SHP77 (cell line): ENCODE measurements at places on chromosomes 7 and 10.

DNA sequence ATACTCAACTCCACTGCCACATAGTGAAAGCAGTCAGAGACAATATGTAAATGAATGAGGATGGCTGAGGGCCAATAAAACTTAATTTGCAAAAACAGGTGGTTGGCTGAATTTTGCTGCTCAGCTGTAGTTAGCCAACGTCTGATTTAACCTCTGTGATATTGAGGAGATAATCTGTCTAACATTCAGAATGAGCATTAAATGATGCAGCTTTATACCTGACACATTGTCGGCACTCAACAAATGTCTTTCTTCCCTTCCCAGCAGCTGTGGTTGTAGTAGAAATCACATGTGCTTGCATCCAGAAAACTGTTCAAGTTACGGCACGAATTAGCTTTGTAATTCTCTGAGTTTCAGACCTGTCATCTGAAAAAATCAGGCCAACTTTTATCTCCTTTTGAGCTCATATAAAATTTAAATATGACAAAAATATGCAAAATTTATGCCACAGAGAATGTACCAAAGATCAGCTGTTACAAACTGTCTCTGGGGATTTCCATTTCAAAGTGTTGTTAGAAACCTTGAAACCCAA, 1239.7 kb downstream of the GATA3 start:
- no peak for DNase-seq

DNA sequence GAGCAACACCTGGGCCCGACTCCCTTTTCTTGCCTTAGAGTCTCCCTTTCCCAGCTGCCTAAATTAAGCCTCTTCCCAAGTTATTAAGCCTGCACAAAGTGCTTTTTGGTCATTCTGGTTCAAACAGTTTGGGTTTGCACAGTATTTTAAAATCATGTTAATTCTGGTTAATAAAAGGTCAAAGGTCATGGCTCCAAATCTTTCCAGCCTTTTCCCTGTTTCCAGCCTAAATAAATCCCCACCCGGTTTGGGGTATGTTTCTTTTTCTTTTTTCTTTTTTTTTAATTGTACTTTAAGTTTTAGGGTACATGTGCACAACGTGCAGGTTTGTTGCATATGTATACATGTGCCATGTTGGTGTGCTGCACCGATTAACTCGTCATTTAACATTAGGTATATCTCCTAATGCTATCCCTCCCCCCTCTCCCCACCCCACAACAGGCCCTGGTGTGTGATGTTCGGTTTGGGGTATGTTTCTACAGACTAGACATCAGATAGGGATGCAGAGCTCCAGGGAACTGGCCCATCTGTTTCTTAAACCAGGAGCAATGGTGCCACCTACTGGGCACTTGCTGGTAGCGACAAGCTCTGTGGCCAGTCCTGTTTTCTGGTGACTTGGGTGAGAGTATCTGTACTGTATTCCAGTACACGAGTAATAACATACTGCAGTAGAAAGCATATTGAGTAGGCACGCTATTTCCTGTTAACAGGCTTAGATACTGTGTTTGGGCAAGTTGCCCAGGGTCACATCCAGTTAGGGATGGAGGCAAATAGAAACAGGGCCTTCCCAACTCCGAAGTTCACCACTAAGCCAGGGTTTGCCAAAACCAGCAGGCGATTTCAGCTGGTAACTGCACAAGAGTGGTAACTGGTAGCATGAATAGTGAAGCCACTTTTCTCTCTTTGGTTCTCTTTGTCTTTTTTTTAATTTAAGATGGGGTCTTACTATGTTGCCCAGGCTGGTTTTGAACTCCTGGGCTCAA, 60.6 kb upstream of the TRIM8 start:
- peak; percentile 82 for DNase-seq

- DNase-seq = no peak
Measured at GRCh38 chr10:8794860-8795259, 740.4 kb downstream of the GATA3 start.

DNA sequence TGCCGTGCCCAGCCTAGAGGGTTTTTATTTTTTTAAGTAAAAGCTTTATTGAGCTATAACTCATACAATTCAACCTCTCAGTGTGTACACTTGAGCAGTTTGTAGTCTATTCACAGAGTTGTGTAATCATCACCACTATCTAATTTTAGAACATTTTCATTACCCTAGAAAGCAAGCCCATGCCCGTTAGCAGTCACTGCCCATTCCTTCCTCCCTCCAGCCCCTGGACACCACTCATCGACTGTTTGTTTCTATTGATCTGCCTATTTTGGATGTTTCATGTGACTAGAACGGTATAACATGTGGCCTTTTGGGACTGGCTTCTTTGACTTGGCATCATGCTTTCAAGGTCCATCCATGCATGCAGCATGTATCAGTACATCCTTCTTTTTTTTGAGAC, 25.7 kb upstream of the SEC61A2 start:
- no peak for DNase-seq

DNA sequence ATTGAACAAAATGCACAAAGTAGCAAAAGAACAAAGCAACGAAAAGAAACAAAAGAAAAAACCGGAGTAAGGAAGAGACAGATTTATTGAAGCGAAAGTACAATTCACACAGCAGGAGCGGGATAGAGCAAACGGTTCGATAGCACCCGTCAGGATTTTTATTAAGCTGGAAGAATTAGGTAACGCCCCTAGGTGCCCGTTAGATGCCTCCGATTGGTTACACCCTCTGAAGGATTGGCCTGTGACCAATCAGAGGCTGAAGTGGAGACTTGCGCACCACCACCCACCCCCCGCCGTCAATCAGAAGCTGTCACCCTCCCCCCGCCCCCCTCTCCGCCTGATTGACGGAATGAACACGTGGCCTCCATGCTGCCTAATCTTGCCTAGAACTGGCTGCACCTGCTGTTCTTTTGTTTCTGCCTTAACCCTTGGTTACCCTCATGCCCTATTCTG, 16.8 kb downstream of the OCM2 start:
- DNase-seq = peak; percentile 87

DNA sequence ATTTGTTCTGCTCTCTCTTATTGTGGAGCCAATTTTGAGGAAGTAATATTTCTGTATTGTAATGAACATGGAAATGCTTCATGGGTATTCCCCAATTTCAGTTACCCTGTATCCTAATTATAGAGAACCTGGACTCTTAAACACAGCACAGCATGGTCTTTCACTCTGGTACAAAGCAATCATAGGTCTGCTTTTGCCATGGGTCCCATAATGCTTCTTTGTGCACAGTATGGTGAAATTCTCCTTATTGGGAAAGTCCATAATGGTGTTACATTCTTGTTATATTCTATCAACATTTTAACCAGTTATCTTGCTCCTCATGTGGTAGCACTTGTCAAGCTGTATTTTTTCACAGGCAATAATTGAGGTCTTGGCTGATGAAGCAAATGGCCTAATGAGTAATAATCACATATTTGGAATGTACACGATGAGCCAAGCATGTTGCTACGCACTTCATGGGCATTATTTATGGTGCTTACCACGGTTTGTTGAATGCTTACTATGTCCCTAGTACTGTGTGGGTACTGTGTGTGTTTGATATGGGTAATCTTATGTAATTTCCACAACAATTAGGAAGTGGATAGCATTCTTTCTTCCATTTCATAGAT, 42.9 kb downstream of the PRKG1 start:
- no peak for DNase-seq

- DNase-seq = peak; percentile 29
Measured at GRCh38 chr7:85554236-85555178, 367.7 kb upstream of the SEMA3D start.

- DNase-seq = no peak
Measured at GRCh38 chr7:6164491-6164890, 107.9 kb downstream of the CYTH3 start.

DNA sequence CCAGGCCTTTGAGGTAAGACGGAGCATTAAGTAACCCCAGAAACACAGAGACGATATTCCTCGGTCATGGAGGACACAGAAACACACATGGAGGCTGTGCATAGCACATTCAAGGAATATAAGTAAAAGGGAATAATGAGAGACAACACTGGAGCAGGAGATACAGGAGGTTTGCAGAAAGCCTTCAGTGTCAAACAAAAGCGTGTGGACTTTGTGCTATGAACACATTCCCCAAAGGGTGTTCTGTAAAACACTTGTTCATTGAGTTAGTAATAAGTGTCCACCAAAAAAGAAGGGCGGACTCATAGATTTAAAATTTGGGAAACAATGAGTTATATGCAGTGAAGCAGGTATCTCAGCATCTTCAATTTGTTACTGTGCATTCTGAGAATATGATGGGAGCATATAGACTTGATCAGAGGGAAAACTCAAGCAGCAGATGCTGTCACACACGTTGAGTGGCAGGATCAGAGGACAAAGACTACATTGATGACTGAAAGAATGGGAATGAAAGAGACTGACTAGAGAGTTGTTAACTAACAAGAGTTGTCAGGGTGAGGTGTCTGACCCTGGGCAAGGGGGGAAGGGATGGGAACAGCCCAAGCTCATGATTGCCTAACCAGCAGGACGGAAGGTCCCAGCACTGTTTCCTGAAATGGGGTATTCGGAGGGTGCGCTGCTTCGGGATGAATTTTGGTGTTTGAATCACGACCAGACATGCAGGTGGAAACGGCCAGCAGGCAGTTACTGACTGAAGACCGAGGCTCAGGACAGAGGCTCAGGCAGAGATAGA, 85.2 kb upstream of the VIPR2 start:
- no peak for DNase-seq

DNA sequence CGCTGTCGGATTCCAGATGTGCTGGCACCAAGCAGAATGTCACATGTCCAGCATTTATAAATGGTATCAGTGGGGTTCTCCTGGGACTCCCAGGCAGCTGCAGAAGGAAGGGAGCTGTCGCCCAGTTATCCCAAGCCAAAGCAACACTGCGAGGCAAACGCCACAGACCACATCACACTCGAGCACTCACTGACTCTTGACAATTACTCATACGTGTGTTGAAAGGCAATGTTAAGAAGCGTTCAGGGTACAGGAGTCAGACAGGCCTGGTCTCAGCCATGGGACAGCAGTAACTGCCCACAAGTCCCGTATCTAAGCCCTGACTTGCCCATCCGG, 113.4 kb downstream of the DIP2C start:
- DNase-seq = no peak

- no peak for DNase-seq
Measured at GRCh38 chr10:49600781-49601400, 9.2 kb upstream of the SLC18A3 start.
